ENCODE measurements at places on chromosomes 4 and X.

- DNase-seq: no peak
Measured at GRCh38 chrX:15838017-15838416, 16.6 kb downstream of the AP1S2 start.

DNA sequence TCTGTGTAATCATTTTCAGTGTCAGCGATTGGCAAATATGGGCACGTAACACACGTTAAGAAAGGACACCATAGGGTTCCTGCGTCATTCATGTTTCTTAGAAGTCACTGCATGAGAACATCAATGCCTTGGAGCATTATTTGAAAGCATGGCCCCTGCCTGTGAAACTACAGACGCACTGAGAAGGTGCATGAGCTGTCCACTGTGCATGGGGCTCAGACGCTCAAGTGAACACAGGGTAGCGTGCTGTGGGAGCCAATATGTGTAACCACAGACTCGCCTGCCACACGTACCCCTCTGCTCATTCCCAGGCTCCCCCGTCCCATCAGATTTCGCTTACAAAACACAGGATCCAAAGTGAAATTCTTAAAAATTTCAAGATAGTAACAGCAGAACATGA is 6.5 kb downstream of the PPP2R2C start:
- DNase-seq: no peak

DNA sequence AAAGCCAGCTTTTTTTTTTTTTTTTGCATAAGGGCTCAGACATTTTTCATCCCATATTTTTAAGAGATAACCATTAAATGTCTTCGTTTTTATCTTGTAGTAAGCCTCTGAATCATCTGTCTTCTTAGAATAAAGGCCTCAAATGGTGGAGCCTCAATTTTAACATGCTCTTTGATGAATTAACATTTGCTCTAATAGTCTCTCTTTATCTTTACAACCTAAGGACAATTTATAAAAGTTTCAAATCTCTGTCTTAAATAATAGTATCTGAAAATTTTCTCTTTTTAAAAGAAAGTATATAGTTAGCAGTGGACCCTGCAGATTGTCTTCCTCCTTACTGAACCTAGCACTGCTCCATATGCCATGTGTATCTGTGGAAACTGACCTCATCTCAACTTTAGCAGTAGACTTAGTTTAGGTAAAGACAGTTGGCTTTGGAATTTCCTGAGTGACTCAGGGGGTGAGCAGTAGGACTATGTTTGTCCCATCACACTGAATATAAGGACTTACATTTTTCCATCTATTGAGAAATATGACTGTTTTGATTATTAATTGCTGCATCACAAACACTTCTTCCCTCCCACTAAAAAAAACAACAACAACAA is 1658.0 kb downstream of the STIM2 start:
- no peak for DNase-seq

DNA sequence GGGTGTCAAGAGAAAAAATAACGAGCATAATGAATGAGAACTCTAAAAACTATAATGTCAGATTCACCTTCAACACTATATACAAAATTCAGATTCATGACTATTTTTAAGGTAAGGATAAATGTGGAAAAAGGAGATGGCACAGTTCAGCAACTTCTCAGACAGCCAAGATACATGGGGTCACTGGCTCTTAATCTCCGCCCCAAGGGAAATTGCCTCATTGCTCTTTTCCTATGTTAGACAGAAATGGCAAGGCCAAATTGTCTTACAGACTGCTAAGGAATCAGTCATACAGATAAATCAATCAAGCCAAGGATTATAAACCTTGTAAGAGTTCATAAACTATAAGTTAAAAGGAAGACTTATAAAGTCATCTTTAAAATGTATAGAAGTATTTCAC is 183.4 kb downstream of the OPHN1 start:
- no peak for DNase-seq

GRCh38 chr4:153466081-153466948 is at the start of gene TMEM131L:
TSS of gene TMEM131L (plus strand) at chr4:153466360. CDS start at chr4:153466398, 38 bp downstream.
- DNase-seq: peak; percentile 74

GRCh38 chrX:81208916-81209315 is 7.0 kb downstream of the SH3BGRL start:
- DNase-seq: no peak

DNA sequence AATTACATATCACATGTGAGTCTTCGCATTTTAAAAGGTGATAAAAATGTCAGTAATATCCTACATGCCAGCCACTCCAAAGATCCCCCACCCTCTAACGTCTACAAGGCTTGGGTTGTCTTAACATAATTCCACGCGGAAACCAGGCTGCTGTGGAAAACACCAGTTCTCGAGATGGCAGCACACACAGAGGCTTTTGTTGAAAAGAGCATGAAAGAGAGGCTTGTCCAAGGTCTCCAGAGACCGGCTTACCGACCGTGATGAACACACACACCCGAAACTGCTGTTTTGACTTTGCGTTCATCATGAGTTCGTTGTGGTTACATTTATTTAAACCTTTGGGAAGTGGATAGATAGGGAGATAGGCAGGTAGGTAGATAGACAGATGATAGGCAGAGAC is 87.9 kb downstream of the CRLF2 start:
- DNase-seq: no peak

DNA sequence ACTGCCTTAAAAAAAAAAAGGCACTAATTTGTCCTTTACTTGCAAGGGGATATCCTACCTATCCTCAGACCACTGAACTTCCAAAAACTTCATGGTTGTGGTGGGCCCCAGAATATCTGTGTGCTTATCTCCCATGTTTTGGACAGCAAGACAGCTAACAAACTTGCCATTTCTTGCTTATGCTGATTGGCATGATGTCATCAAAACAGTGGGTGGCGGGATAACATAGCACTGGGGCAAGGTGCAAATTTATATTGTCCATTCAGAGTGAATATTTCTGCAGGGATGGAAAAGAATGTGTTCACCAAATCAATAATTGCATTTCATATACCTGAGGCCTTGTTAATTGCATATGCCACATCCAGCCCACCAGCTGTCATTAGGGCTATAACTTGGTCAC is 23.5 kb downstream of the HAUS3 start:
- DNase-seq: no peak

DNA sequence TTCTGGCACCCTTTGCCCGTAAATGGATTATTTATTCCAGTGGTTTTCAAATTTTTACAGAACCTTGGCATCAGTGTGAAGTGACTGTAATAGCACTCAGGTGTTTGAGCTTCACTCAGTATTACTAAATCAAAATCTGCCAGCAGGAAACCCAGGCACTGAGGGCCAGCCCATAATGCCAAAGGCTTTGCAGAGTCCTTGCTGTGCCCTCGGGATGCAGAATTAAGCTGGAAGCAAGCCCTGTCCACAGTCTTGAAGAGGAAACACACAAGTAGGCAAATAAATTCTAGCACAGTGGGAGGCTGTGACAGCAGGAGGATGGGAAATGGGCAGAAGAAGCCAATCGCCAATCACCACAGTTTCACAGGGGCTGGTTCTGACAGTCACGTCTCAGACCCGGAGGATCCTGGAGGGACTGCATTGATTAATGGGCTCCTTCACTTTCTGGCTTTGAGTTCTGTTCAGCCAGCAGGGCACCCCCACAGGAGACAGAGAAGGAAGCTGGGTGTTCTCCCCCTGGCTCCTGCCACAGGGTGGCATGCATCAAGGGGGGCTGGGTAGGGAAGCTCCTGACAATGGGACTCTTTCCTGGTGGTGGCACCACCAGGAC is 138.8 kb downstream of the MTNR1A start:
- no peak for DNase-seq

GRCh38 chr4:7403001-7403400 is 31.7 kb downstream of the PSAPL1 start:
- no peak for DNase-seq

GRCh38 chrX:54534271-54534670 is 4.3 kb downstream of the GNL3L start:
- no peak for DNase-seq

- DNase-seq: no peak
Measured at GRCh38 chrX:79259073-79259689, 108.0 kb downstream of the ITM2A start.

GRCh38 chrX:8684201-8684965 is 47.6 kb downstream of the ANOS1 start:
- DNase-seq: no peak

GRCh38 chrX:42149281-42149680 is 225.9 kb upstream of the CASK start:
- DNase-seq: no peak

Data from putamen (tissue), 1 donor.